CD4-positive, alpha-beta memory T cell (primary cell): ENCODE measurements at places on chromosomes 3 and 15.

- DNase-seq: no peak
Observed at GRCh38 chr15:63915873-63916771, 82.4 kb upstream of the HERC1 start.

DNA sequence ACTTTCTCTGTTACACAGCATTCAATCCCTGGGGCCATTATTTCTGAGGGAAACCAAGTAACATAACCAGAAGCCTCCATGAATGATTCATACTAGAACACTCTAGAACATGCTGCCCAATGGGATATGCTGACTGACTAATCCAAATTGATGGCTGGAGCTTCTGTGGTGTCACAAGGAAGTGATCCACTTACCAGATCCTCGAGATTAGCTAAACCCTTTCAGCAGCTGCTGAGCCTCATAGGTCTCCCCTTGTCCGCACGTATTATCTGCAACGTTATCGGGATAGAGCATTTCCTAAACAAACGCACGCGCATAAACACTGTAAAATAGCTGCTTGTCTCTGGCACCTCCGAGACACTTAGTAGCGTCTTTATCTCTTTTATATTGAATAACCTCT is 61.2 kb upstream of the PROK2 start:
- no peak for DNase-seq

GRCh38 chr15:50148362-50148963 is 29.4 kb upstream of the ATP8B4 start:
- no peak for DNase-seq

- DNase-seq: no peak
Observed at GRCh38 chr3:119481079-119481478, 12.3 kb downstream of the POGLUT1 start.

GRCh38 chr15:52783191-52783829 is 6.8 kb downstream of the ONECUT1 start:
- no peak for DNase-seq
